ENCODE measurements at places on chromosomes 5 and 9.

DNA sequence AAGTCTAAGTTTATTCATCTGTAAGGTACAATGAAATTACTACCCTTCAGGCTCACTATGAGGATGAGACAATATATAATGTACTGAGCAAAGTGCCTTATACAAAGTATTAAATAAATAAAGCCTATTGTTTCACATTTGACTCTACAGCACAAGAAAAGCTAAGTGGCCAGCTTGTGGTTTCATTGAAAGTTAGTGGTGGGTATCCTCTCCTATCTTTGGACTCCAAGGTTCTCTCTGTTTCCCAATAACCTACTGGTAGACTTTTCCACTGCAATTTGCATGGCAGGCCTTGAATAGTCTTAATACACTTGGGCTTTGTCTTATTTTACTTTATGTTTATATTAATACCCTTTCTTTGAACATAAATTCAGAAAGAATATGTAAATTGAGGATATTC lies 262.7 kb downstream of the DEPDC1B start:
- no peak for DNase-seq

DNA sequence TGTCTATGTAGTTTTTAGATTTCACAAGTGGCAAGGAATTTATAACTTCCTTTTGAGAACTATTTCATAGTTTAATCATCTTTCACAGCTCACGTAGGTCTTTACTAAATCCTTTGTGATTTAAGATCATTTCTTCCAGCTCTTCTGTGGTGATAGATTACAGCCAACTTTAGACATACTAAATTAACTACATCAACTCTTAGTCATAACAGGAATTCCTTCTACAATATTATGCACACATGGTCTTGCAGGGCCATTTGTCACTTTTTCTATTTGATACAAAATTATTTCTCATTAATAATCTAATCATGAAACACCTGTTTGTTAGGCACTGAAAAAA lies 208.4 kb downstream of the PDE4D start:
- no peak for DNase-seq

GRCh38 chr5:16108418-16108817 lies 71.2 kb downstream of the MARCHF11 start:
- no peak for DNase-seq

DNA sequence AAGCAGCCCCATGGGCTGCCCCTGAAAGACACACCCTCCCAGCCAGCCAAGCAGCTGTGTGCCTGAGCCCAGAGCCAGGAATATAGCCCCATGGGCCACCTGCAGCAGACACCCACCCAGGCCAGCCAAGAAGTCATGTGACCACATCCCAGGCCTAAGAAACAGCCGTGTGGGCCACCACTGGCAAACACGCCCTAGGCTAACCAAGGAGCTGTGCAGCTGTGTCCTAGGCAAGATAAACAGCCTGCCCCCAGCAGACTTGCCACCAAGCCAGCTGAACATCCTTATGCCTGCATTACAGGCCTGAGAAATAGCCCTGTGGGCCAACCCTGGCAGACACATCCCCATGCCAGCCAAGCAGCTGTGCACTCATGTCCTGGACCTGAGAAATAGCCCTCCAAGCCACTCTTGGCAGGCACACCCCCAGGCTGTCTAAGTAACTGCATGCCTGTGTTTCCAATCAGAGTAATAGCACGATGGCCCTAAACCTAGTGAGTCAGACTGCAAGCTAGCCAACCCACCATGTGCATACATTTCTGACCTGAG lies 143.0 kb downstream of the ADAMTS6 start:
- no peak for DNase-seq

DNA sequence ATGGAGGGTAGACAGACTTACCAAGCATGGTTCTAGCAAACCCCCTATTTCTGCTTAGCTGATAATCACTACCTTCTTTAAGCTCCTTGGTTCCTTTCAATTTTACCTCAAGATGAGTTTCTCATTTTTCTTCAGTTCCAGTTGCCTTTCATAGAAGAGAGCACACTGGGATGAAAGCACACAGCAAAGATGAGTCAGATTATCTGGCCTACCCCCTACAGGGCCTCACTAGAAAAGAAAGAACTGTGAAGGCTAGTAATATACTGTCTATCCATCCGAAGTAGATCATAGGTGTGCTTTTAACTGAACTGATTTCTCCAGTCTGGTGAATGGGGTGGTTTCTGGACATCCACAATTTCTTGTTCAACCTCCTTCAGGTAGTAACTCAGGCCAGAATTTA lies 122.5 kb downstream of the TRPM3 start:
- no peak for DNase-seq

DNA sequence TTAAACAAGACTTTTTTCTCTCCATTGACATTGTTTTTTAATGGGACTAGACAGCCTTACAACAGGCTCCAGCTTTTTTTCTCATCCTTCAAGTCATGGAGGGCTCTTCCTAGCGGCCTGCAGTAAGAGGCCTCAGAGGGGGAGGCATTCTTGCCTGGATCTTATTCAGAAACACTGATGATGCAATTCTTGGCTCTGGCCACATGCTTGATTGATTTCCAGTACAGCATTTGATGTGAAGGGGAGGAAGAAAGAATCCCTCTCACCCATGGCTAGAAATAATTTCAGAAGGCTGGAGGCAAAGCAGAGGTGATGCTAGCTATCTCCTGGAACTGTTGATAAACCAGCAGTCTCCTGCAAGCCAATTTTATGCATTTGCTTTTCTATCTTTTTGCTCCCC lies 324.8 kb downstream of the PRELID2 start:
- no peak for DNase-seq

- no peak for DNase-seq
Observed at GRCh38 chr5:142235870-142236672, 88.8 kb downstream of the SPRY4 start.

GRCh38 chr5:174500636-174501035 lies 223.7 kb upstream of the MSX2 start:
- no peak for DNase-seq

- no peak for DNase-seq
Observed at GRCh38 chr5:165906871-165907270, 2384.6 kb upstream of the WWC1 start.

GRCh38 chr9:114351932-114352331 lies 22.3 kb downstream of the ORM2 start:
- no peak for DNase-seq

DNA sequence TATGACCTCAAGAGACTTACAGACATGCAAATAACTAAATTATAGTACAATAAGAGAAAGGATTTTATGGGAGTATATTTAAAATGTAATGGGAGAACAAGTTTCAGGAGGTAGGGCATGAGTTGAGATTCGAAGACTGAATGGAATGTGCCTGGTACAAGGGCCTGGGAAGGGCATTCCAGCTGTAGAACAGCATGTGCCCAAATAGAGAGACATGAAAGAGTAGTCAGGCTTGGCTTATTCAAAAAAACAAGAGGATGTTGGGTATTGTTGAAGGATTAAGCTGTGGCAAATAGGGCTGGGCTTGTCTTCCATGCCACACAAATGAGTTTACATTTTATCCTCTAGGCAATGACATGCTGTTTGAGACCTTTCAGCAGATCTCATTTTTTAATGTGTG lies 86.9 kb downstream of the FOCAD start:
- DNase-seq, result no peak

DNA sequence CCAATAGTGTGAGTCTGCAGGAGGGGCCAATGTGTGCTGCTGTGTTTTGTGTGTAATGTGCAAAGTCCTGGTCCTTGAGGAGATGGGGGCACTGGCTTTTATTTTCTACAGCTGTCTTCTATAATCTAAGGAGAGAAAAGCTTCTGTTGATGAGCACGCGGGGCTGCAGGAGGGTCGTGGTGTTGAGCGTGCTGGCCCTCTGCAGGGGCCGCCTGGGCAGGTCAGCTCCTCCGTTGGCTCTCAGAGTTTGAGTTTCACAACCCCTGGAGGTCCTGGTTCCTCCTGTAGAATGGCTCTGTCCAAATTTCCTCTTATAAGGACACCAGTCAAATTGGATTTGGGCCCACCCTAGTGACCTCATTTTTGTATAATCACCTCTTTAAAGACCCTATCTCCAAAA lies 12.6 kb downstream of the OR2V1 start:
- no peak for DNase-seq

DNA sequence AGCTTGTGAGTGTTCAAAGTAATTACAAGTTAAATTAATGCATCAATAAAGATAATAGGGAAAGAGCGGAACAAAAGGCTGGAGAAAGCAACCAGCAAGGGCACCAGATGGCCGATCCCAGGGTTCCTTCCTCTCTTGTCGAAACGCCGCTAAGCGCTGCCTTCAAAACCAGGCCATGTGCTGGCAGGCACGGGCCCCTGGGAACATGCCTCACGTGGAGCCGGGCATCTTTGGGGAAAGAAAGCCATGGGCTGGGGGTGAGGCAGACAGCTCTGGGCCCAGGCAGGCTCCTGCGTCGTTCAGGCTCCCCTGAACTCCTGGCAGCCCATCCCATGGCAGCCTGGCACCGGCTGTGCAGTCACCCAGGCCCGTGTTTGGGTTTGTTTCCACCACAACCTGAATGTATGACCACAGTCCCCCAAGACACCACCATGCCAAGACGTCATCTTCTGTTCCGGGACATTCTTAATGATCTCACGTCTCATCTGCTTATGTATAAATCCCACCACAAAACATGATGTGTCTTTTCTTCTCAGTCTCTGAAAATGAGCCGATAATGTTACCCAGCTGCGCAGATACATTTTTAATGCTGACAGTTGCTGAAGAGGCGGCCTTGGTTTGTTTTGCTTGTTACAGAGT lies 110.4 kb upstream of the SARDH start:
- no peak for DNase-seq

GRCh38 chr9:81791076-81791475 lies 101.7 kb upstream of the TLE1 start:
- no peak for DNase-seq

DNA sequence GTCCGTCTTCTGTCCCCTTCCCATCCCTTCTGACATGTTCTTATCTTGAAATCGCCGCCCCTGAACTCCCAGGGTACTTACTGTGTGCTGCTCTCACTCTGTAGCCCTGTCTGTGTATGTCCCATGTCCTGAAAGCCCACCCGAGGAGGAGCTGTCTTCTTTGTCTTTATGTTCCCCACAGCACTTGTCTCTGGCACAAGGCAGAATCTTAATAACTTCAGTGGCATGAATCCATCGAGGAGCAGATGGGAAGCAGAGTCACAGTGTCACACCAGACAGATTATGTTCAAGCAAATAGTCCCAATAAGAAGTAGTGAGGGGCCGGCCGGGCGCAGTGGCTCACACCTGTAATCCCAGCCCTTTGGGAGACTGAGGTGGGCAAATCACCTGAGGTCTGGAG lies 29.7 kb upstream of the LTC4S start:
- no peak for DNase-seq

DNA sequence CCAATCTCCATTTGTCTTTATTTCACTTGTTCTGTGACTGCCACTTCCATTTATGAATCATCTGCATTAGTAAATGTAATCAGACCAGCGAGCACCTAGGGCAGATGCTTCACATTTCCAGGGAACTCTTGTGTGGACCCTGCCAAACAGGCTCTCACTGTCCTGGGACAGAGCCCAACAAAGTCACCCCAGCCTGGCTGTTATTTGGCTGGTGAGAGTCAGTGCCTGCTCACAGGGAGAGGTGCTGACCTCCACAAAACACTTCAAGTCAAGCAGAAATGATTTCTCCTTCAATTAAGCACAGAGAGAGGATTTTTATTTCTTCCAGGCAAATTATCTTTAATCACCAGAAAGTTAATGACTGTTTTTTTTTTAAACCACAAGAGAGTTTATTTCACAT lies 568.0 kb downstream of the MTRR start:
- no peak for DNase-seq

GRCh38 chr5:96538808-96539250 lies 105.8 kb upstream of the PCSK1 start:
- DNase-seq, result no peak

DNA sequence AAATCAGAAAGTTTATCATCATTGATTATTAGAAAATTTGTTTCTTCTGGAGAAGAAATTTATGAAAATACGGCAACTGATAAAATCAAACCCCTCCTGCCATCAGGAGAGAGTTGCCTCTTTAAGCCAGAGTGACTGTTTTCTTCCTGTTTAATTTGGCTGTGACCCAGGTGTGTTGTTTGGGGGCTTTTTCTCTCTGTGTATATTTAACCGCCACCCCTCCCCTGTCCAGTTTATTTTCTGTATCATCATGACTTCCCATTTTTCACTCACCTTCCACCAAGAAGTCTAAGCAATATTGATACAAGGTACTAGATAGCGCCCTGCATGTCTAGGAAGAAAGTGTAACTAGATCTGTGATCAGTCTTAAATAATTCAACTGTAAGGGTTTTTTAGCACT lies 50.1 kb downstream of the FAM78A start:
- DNase-seq, result no peak

Measured in Caco-2 (cell line).